Cerebellum (tissue), 4 donors: ENCODE measurements at places on chromosomes 4 and X.

DNA sequence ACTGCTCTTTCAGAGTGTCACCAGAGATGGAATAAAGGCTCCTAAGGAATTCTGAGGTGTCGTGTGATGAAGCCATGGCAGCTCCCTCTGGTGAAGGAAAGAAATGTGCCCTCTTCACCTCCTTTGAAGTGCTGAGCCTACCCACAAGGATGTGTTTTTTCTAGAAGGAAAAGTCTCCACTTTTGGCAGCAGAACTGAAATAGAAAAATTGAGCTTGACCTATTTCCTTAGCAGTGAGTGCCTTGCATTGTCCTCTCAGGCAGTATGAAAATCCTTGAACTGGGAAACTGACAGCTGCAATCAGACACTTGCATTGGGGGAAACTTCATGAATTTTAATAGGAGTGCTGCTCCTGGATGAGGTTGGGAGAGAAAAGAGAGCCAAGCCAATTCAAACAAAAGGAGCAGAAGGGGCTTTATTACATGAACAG, 95.2 kb downstream of the DCLK2 start:
- DNase-seq = peak; percentile 16

DNA sequence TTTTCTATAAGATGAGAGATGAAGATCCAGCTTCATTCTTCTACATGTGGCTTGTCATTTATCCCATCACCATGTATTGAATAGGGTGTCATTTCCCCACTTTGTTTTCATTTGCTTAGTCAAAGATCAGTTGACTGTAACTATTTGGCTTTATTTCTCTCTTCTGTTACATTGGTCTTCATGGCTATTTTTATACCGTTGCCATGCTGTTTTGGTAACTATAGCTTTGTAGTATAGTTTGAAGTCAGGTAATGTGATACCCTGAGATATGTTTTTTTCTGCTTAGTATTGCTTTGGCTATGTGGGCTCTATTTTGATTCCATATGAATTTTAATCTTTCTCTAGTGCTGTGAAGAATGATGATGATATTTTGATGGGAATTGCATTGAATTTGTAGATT, 514.3 kb downstream of the GBA3 start:
- no peak for DNase-seq

GRCh38 chr4:38050560-38051350, 90.6 kb downstream of the PTTG2 start:
- DNase-seq = no peak

DNA sequence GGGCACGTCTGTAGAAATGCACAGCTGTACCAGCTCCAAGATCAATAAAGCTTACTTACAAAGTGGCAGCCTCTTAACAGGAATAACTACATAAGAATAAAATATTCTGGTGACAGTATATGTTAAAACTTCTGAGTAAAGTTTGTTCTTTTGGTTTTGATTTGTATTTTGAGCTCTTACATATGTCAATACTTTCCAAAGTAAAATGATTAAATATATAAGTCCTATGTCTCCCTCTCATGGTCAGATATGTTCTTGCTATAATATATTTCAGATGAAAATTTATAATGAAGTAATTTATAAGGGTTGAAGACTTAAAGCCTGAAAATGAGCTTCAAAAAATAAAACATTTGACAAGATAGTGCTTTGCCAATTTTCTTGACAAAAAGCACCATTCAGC, 254.4 kb downstream of the NPFFR2 start:
- no peak for DNase-seq

GRCh38 chr4:46900082-46900481, 9.0 kb downstream of the COX7B2 start:
- DNase-seq = no peak

GRCh38 chr4:145230726-145231125, 50.3 kb upstream of the OTUD4 start:
- DNase-seq = no peak

DNA sequence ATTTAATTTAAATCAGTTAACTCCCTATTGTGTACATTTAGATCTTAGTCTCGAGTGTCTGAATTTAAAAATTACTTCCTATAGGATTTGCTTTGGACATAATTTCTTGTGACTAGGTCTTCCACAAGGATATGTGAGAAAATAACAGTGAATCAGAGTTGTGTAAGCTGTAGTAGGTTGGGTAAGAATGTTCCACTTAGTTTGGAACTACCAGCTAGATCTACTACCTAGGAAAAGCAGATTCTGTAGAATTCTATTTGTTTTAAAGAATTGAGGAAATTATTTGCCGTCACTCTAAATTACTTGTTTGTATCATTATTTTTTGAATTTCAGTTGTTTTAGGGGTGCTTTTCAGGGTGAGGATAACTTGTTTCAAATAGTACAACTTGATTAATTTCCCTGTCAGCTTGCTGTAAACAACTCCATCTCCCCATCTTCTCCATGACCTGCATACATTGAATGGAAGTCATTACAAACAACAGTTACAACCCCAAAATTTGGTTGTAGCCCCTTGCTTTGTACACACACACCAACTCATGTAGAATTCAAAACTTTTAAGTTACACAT, 1.3 kb downstream of the MTHFD2L start:
- no peak for DNase-seq

DNA sequence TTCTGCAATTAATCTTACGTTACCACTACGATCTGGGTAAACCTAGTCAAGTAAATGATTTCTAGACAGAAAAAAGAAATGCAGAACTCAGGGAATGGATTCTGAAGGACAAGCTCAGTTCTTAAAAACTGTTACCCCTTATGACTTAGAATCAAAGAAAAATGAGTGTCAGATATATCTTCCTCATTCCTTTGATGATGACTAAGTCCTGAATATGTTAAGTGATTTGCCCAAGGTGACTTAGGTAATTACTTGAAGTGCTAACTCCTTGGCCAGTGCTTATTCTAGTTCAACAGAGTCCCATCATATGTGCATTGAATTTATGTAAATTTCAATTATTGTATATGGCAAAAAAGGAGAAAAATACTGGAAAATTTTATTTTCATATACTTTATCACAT, 92.5 kb downstream of the PPEF1 start:
- no peak for DNase-seq

DNA sequence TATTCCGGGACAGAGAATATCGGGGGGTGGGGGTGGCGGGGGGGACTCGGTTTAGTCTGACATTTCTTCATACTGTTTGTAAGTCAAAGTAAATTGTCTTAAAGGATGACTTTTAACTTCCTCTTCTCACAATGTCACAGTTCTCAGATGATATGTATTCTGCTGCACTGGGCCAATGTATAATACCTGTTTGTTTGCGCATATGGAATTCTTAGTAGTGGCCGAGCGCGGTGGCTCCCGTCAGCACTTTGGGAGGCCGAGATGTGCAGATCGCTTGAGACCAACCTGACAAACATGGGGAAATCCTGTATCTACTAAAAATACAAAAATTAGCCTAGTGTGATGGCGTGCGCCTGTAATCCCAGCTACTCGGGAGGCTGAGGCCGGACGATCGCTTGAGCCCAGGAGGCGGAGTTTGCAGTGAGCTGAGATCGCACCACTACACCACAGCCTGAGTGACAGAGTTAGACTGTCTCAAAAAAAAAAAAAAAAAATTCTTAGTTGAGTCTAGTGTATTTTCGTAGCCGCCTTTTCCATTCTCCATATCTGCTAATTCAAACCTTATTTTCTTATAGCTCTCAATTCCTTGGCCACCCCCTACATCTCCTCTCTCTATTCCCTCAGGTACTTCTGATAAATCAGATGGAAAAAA, 851 bp downstream of the POLR2B start:
- peak; percentile 7 for DNase-seq

- peak; percentile 57 for DNase-seq
These were observed at the start of gene SLITRK4 for GRCh38 chrX:143635915-143636314. SLITRK4 (minus strand) TSS chrX:143636101; CDS start chrX:143631108, 4,993 bp downstream.

DNA sequence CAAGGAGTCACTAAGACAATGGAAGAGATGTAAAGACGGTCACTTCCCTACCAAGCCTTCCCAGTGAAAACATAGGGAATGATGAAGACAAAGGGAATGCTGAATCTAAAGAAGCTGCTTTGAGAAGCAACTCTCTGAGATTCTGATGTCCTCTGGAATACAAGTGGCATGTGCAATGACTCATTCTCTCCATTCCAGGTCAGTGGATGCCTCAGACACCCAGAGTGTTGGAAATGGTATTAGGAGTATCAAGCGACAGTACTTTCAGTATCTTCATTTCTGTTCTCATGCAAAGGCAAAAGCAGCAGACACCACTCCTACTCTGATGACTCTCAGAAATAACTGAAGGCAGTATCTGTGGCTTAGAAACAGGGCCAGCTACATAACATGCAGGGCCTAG, 102.6 kb downstream of the FSTL5 start:
- peak; percentile 27 for DNase-seq

DNA sequence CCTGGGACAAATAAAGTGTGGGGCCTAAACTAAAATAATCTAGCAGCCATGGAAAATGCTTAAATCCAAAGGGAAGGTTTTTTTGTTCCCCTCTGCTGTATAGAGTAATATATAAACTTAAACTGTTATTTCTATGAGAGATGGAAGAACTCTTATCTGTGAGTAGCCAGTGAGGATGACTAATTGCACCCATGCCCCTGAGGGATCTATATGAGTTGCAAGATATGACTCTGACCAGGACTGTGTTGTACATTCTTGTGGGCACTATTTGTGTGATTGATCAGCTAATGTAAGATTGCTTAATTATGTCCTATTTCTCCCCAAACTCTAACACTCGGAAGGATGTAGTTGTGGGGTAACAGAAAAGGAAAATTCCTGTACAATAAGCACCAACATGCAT, 35.2 kb upstream of the AMBN start:
- no peak for DNase-seq

DNA sequence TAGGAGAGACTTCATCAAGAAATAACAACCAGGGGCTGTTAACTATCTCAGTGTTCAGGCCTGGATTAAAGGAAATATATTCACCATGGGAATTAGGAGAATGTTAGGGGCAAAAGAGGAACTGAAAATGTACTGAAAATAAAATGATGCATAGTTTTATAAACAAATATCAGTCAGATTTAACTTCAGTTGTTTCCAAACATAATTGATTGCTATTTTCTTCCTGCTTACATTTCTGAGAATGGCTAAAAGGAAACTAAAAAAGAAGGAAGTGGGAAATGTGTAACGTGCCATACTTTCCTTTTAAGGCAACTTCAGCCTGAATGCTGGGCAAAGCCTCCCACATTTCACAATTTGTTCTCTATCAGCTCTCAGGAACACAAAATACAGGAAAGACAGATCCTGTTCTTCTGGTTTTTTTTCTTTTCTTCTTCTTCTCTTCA, 178.1 kb downstream of the MAML3 start:
- no peak for DNase-seq

GRCh38 chrX:101164766-101165590, 54.6 kb upstream of the DRP2 start:
- no peak for DNase-seq

DNA sequence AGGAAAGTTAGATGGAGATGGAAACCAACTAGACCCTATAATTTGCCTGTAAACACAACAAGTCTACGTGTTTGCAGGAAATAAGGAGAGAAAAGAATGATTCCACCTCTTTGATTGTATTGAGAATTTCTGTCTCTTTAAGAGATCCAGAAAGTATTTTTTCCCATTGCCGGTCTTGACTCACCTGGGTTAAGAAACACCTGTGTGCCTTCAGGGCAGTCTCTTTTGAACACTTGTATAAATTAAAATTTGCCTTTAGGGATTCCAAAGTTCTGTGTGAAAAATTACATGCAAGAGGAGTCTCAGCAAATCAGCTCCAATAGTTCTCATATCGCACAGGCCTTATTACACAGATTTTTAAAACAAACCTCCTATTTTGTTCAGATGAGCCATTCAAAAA, 46.0 kb upstream of the SMAD1 start:
- no peak for DNase-seq

- peak; percentile 34 for DNase-seq
These were observed 130.6 kb downstream of the UGT8 start for GRCh38 chr4:114729068-114729738.

GRCh38 chr4:119204916-119205315, 7.6 kb upstream of the USP53 start:
- no peak for DNase-seq

GRCh38 chrX:136858007-136858756, 22.3 kb downstream of the RBMX start:
- no peak for DNase-seq

DNA sequence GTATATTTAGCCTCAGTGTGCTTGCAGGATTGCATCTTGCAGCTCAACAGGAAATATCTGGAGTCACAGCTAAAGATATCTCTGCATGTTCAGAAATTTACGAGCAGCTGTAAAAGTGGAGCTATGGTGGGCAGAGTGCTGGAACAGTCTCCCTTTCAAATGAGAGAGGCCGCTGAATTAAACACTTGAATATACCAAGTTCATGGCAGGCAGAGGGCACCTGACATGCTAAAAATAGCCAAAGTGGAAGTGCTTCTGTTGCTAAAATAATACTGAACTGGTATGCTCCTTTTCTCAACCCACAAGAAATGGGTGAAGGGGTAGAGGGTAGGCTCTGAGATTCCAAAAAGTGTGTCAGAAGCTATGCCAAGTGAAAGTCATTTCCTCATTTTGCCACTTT, 98.1 kb downstream of the MGST2 start:
- DNase-seq = peak; percentile 60

DNA sequence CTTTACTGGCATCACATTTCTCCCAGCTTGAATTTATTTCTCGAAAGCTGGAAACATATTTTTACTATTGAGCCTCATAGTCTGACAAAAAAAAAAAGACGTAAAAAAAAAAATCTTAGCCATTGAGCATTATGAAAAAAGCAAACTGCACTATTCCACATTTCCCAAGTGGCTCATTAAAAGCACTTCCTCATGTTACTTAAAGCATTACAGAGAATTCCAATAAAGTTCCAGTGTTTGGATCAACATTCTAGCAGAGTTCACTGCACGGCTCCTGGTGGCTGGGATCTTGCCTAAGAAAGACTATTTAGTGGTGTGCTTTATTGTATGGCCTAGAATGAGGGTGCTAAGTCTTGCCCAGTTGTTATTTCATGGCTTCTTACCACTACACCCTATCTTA, 476.2 kb downstream of the PPARGC1A start:
- no peak for DNase-seq

- no peak for DNase-seq
These were observed 1930.0 kb upstream of the AGA start for GRCh38 chr4:179372242-179372641.

DNA sequence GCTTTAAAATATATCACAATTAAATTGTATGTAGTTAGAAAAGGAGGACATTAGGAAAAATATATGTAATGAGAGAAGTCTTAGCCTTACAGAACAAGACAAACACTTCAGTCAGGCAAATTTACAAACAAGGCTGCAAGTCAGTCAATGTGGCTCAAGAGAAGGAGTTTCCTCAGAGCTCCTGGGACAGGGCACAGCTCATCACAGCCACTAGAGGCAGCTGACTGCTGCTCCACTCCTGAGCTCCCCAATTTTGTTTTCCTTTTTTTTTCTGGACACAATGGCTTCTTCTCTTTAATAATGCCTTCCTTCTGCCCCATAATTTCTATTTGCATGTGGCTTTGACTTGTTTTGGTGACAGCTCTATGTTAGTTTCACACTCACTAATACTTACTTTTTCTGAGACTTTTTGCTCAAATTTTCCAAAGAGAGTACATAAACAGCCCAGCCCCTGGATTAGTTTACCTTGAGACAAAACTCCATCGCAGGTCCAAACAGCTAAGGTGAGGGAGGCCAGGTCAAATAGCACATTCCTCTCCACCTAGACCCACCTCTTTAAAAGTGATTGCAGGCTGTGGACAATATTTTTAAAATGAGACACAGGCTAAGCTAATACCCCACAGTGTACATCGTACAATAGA, 850.4 kb upstream of the FRG1 start:
- DNase-seq = no peak
